Stimulated activated CD8-positive, alpha-beta memory T cell treated with anti-CD3 and anti-CD28 coated beads, Interleukin-2, amount 100 ng/mL, for 1 hour (primary cell): ENCODE measurements at places on chromosomes 4 and X.

GRCh38 chr4:6179362-6179761 lies 21.0 kb downstream of the JAKMIP1 start:
- DNase-seq = no peak

GRCh38 chr4:85790582-85790981 lies 315.6 kb downstream of the ARHGAP24 start:
- DNase-seq = no peak

GRCh38 chrX:10512258-10512657 lies 108.1 kb downstream of the MID1 start:
- DNase-seq = no peak

GRCh38 chrX:39811376-39811775 lies 286.4 kb downstream of the BCOR start:
- DNase-seq = no peak

- no peak for DNase-seq
These were observed 14.8 kb upstream of the RHOH start for GRCh38 chr4:40182001-40182400.

DNA sequence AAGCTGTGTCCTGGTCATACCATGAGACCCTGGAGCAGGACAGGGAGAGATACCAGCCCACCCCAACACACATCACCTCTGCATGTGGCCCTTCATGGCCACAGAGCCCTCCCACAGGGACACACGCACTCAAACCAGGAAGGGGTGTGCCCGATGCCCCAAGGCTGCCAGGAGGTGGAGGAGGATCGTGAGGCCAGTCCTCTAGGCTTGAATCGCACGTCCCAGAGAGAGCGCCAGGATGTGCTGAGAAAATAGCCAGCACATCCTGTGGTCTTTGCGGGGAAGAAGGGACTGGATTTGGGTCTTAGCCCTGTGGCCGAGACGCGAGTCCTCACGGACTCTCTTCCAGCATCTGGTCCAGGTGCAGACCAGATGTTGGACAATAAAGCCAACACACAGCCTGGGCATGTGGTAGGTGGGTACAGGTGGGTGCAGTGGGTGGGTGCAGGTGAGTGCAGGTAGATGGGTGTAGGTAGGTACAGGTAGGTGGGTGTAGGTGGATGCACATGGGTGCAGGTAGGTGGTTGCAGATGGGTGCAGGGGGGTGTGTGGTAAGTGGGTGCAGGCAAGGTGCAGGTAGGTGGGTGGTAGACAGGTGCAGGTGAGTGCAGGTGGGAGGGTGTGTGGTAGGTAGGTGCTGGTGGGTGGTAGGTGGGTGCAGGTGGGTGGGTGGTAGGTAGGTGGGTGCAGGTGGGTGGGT lies 94.3 kb upstream of the AFAP1 start:
- no peak for DNase-seq
